SW 1271 (cell line): ENCODE measurements at places on chromosomes 7 and 10.

DNA sequence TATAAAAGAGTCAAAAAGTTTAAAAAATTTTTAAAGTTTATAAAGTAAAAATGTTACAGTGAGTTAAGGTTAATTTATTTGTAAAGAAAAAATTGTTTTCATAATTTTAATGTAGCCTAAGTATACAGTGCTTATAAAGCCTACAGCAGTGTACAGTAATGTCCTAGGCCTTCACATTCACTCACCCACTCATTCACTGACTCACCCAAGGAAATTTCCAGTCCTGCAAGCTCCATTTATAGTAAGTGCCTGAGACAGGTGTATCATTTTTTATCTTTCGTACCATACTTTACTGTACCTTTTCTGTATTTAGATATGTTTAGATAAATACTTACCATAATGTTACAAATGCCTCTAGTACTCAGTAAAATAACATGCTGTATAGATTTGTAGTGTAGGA is 269.7 kb upstream of the PHF14 start:
- DNase-seq: no peak

- no peak for DNase-seq
These were observed 205.2 kb downstream of the SEC23IP start for GRCh38 chr10:120097766-120098165.

DNA sequence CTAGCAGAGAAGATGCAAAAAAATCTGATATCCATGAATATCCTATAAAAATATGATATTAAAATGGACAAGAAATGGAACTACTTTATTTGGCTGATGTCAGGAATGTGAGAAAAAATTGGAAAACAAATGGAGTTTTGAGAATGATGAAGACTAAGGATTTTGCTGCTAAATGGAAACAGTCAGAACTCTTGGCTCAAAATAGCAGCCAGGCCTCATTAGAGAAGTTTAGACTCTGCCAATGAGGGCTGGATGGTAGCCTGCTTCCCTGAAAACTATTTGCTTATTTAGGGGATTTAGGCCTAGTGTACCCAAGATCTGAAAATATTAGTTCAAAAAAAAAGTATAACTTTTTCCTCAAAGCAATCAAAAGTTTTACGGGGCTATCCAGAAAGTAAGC is 458.5 kb downstream of the TFEC start:
- no peak for DNase-seq

GRCh38 chr10:71088054-71088453 is 124.3 kb upstream of the UNC5B start:
- no peak for DNase-seq

DNA sequence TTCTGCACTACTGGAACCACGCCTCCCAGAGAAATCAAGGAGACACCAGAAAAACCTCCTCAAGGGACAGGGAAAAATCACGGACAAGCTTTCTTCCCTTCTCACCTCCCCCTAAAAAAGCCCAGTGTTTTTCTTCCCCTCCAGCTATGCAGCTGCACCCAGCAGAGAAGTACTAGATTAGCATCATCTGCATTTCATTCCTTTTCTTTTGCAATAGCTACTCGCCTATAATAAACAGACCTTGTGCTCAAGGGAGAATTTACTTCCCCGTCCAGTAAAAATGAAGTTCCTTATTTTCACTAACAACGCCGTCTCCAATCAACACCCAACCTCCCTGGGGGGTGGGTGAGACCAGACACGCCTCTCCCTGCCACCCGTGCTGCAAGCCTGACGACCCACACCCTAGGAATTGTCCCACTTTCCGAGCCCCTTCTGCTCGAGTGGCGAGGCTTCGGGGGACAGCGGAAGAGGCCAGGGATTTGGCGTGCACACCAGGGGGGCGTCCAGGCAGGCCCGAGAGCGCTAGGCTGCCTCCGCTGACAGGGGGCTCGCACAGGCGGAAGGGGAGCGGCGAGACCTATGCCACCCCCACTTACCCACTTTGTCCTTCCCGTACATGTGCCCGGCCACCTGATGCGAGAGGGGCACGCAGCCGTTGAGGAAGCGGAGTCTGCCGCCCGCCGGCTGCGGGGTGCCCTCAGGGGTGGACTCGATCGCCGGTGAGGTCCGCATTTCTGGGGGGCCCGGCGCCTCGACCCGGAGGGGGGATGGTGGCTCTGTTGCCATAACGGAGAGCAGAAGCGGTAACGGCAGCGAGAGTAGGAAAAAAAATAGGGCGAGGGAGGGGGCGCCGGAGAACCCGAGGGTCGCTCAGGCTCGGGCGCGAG is 625 bp downstream of the IPMK start:
- DNase-seq: no peak

DNA sequence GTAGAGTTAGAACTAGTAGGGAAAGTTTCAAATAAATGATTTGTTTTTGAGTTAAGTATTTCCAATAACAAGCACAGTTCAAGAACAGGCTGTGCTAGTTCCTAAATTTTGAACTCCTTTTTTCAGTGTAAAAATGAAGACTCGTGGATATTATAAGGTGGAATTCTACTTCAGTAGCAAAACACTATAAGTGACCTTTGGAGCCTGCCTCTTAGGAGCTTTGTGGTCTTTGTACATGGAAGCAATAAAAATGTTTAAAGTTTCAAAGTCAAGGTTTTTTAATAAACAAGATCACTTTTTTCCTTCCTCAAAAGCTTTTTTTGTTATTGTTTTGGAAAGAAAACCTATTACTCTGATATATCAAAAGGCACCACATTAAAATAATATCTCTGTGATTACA is 292.4 kb upstream of the VWC2 start:
- DNase-seq: no peak

DNA sequence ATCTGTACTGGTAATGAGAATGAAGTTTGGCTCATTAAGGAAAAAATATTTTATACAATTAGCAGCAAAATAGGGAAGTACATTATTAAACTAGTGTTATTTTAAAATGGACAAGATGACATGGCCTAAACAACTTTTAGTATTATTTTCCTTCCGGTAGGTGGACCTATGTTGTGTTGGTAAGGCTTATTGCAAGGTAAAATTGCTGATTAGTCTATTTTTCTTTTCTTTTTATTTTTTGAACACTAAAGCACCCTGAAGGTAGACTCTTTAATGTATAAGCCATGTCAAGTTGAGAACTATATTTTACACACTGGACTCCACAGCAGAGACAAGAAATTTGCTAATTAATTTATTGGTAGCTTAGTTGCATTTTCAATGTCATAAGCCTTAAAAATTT is 239.5 kb upstream of the POT1 start:
- no peak for DNase-seq

DNA sequence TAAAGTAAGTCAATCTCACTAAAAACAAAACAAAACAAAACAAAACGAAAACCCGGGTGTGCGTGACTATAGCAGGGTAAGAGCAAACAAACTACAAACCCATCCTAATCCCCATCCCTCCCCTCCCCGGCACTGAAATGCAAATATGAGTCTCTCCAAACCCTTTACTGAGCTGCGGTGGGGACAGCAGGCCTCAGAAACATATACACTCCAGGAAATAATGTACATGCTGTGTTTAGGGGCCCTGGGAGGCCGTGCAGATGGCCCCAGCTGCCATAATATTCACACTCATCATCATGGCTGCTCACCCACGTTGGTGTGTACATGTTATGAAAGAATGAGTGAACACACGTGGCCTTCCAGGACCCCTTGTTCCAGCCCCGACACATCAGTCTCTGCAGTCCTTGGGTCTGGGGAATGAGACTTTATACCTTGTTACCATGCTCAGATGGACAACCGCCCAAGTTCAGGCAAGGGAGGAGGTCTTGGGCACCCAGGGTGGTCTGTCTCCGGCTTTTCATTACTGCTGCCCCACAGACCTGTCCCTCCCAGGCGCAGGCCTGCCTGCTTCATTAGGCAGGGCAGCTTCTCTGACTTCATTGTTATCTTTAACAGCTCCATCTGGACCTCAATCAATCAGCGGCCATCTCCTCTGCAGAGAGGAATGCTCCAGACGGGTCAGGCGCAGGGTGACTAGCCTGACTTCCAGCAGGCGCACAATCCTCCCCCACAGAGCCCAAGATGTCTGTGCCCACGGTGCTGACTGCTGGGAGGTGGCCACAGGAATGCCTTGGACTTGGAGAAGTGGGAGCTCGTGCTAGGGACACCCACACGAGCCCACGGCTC is 20.6 kb downstream of the HSPA12A start:
- no peak for DNase-seq

GRCh38 chr7:39674406-39674805 is 51.0 kb downstream of the RALA start:
- no peak for DNase-seq
